ENCODE measurements at places on chromosomes 5 and 9. TPM values are rescaled to one million over a fixed set of nuclear protein-coding genes. Genes with fewer than 3 reads are reported as not detected.

GRCh38 chr5:157708866-157709265 is 22.4 kb upstream of the THG1L start:
- no peak for DNase-seq

DNA sequence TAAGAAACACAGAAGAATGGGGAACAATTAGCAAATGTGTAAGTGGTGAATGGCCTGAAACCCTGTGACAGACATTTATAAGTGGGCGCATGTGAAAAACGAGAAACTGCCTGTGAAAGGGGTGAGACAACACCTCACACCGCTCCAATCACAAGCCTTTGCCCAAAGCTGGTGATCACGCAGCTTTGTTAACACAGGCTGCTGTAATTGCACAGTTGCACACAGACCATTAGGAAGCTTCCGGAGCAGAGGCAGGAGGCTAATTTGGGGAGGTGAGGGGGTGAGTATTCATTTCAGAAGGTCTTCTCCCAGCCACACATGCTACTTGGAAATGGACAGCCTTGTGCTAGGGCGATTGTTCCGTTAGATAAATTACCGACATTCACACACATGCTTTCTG is 294.0 kb downstream of the MED10 start:
- no peak for DNase-seq

DNA sequence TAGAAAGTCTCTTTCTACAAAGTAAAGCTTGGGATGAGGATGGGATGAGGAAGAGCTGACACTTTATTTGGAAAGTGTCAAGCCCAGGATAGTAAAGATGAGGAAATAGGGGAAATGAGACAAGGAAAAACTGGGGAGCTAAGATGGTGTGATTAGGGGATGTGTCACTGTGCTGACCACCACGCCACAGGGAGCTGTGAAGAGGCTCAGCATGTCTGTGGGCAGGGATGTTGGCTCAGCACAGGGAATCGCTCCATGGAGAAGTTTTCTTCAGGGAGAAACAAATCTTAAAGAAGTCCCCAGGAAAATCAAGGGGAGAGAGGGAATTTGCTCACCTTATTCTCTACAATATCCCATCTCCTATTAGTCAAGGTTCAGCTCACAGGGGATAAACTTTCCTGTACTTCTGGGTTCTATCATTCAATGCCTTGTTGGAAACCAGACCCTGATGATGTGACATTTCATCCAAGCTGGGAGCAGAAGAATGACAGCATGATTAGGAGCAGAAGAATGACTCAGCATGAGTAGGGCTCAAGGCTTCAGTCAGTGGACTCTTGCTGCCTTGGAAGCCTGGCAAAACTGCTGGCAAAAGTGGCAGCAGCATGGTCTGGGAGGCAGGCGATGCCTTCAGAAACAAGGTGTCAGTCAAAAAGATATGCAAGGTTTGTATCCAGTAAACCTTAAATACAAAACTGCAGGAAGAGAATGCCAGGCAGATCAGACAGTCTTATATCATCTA is 4.9 kb downstream of the HSPB3 start:
- no peak for DNase-seq

- DNase-seq: no peak
Measured at GRCh38 chr9:107387409-107387808, 102.2 kb downstream of the KLF4 start.

DNA sequence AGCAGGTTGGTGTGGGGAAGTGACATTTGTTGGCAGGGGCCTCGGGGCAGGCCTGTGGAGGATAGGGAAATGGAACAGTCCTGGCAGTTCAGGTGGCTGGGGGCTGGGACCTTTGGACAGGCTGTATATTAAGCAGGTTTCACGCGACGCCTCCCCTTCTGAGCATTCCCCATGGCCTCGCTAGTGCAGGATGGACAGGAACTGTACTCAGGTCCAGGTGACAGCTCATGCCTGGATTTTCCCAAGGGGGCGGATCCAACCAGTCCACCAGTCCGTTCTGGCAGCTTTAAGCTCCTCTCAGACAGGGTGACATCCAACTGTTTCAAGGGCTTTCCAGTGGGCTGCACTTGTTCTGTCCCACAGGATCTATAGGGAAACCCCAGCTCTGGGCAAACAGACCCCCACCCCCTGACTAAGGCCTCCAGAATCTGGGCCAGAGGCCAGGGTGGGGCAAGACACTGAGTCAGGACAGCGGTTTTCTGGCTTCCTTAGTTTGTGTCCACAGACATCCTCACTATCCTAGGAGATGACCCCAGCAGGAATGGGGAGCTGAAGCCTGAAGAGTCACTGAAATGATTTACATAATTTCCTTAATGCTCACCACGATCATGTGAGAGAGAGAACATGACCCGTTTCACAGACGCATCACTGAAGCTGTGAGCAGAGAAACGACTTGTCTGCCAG is 20.9 kb downstream of the CSF2 start:
- no peak for DNase-seq

DNA sequence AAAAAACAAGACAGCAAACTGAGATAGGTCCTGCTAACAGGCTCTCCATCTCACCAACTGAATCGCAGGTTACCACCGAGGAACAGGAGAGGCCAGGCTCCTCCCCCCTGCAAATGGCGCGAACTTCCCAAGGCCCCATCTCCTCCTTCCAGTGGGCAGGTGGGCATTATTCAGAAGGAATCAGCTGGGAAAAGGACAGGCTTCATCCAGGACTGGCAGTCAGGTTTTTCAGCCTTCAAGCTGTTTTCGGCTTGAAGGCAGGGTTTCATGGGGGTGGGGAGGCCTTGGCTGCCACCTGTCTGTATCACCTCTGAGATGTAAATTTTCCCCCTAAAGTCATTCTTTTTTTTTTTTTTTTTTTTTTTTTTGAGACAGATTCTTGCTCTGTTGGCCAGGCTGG is 79.4 kb downstream of the SFXN1 start:
- no peak for DNase-seq

DNA sequence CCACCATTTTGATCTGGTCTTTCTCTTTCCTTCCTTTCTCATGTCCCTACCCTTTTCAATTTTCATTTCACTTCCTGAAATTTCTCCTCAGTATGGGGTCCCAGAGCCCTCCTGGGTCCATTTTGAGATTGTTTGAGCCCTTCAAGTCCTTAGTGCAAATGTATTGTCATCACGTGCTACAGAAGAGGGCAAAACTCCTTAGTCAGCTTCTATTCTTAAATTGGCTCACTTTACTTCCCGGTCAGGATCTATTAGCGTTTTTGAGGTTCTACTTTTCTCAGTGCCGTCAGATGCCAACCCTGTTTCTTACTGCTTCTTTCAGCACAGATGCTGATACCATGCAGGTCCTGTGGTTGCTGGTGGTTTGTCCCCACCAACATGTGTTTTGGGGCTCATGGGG is 5.9 kb downstream of the ATG12 start:
- DNase-seq: no peak

DNA sequence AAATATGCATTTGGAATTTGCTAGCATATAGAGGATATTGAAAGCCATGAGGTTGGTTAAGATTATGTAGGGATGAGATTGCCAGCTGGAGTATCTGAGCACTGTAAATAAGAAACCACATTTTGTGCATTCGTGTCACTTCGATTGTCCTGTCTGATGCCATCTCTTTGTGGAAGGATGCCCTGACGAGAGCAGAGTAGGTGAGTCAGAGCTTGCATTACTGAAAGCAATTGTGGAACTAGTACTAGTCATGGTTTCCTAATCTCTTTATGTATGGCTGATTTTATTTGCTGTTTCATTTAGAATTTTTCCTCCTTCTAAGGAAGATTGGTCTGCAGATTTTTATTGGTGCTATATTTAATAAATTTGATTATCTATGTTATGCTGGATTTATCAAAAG is 14.5 kb upstream of the TAS2R1 start:
- DNase-seq: no peak

- DNase-seq: no peak
Measured at GRCh38 chr5:76874088-76874581, 24.3 kb downstream of the S100Z start.

ELL2 gene
- 35.6 TPM for total RNA-seq
